ENCODE measurements at places on chromosomes 5 and 9. TPM values are rescaled to one million over a fixed set of nuclear protein-coding genes. Genes with fewer than 3 reads are reported as not detected.

DNA sequence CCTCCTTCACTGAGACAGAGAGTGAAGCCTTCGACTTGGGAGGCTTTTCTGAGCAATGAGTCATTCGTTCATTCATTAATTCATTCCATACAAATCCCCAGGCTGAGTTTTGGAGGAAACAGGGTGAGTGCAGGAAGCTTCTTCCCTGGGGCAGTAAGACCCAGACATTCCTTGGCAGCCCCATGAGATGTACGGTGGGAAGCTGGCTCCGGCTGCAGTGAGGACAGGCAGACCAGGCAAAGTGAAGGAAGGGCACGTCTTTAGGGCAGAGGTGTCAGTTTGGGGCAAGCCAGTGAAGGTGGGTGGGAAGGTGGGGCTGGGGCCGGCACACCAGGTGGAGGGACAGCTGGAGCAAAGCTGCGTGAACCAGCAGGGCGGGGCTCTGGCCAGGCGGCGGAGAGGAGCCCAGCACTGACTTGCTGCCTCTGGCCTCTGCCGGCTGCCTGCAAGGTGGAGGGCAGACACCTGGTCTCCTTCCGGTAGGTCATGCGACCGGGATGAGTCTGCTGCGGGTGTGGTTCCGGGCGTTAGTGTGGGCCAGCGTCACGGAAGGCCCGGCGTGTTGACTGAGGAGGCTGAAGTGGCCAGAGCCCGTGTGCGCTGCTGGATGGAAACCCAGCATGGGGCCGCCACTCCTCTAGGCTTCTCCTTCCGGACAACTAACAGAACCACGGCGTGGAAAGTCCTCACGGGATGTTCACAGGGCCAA is 16.6 kb downstream of the OLFM1 start:
- H3K27me3 ChIP-seq: no peaks in the 10 kb centered on the region
- H3K27ac ChIP-seq: no peak overlapping the region
- no peaks in the 10 kb centered on the region for H3K4me1 ChIP-seq
- H3K36me3 ChIP-seq: no peaks in the 10 kb centered on the region
- DNase-seq: no peak

CCDC183 gene
- total RNA-seq: not detected

GRCh38 chr5:39578887-39579497 is 154.2 kb upstream of the DAB2 start:
- H3K4me1 ChIP-seq: no peaks in the 10 kb centered on the region
- no peak overlapping the region for H3K27ac ChIP-seq
- H3K4me3 ChIP-seq: no peak overlapping the region
- H3K27me3 ChIP-seq: no peaks in the 10 kb centered on the region
- no peak for DNase-seq

DNA sequence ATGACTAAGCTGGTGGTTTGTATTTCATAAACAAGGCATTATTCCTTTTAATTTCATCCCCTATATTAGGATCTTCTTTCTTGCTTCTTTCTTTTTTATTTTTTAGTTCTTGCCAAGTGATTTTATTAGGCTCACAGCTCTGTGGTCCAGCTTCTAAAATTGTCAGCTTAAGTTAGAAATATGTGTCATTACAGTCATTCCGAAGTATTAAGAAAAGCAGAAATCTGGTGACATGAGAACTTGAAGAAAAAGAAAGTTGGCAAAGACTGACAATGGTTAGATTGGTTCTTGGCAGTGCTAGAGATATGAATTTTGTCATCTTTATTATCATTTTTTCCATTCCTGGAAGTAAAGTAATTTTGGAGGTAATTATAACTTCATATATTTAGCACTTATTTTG is 166.5 kb upstream of the PRR16 start:
- H3K27ac ChIP-seq: no peak overlapping the region
- no peaks in the 10 kb centered on the region for H3K36me3 ChIP-seq
- DNase-seq: no peak
- no peaks in the 10 kb centered on the region for H3K27me3 ChIP-seq

DNA sequence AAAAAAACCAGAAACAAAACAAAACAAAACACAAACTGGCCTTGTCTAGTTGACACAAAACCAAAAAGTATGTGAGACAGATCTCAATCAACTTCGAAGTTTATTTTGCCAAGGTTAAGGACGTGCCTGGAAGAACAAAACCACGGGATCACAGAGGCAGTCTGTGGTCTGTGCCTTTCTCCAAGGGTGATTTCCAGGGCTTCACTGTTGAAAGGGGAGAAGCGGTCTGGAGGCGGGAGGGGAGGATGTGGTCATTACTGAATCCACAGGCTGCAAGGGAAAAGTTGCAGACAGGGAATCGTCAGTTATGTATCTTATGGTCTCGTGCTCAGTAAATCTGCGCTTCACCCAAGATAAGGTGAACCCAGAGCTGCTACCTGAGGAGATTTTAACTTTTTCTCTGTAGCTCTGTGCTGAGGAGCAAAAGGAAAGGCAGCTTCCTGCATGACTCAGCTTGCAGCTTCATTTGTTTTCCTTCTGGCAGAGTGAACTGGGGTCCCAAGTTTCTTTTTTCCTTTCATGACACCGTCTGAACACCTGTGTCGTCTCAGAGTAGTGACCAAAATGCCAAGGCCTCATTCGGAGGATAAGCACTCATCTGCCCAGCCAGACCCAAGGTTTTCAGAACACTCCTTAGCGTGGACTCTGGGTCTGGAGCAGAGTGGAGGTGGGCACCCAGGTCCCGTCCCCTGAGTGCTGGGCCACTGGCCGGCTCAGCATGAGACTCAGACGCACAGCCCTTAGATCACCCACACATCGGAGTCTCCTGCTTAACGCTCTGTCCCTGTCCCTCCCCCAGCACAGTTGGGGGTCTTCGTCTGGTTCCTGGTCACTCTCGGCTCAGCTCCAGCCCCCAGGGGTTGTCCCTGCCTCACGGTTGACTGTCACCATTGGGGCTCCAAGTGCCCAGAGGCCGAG is 25.9 kb downstream of the ROPN1L start:
- no peak for DNase-seq
- H3K27ac ChIP-seq: no peak overlapping the region
- peaks cover 5% of the 10 kb centered on the region for H3K4me1 ChIP-seq
- no peak overlapping the region for H3K4me3 ChIP-seq

DNA sequence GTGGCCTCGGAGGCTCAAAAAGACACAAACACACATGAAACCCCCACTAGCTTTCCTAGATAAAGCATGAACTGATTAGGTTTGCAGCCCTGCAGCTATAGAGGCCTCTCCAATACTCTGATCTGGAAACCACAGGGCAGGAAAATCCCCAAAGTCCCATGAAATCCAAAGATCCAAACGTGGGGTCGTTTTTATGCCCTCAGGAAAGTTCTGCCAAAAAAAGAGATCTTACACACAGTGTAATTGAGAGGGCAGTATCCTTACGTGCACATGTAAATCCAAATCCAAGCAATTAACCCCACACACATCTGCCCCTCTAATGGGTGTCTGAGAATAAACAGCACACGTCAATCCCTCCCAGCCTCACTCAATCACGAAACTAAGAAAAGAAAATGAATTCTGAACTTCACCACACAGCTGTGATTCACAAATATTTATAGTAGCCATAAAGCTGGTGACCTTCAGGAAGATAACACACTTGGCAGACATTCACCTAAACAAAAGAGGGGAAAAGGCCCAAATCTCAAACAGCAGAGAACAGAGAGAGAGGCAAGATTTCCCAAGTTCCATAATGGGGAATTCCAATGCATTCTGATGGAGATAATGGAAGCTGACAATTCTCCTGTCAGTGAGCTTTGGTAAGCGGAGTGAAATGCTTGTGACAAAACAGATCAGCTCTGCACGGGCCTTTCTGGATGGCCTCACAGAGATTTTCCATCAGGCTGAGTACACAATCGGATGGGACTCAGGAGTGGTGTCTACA is 114.2 kb downstream of the SEMA5A start:
- H3K36me3 ChIP-seq: no peaks in the 10 kb centered on the region
- H3K27me3 ChIP-seq: no peaks in the 10 kb centered on the region
- H3K4me1 ChIP-seq: no peaks in the 10 kb centered on the region
- no peak overlapping the region for H3K4me3 ChIP-seq
- DNase-seq: no peak

PRUNE2 gene
- 43.1 TPM for total RNA-seq

GRCh38 chr9:75156858-75157257 is 68.5 kb downstream of the OSTF1 start:
- H3K27me3 ChIP-seq: no peaks in the 10 kb centered on the region
- no peak for DNase-seq
- no peak overlapping the region for H3K4me3 ChIP-seq
- no peaks in the 10 kb centered on the region for H3K4me1 ChIP-seq

DNA sequence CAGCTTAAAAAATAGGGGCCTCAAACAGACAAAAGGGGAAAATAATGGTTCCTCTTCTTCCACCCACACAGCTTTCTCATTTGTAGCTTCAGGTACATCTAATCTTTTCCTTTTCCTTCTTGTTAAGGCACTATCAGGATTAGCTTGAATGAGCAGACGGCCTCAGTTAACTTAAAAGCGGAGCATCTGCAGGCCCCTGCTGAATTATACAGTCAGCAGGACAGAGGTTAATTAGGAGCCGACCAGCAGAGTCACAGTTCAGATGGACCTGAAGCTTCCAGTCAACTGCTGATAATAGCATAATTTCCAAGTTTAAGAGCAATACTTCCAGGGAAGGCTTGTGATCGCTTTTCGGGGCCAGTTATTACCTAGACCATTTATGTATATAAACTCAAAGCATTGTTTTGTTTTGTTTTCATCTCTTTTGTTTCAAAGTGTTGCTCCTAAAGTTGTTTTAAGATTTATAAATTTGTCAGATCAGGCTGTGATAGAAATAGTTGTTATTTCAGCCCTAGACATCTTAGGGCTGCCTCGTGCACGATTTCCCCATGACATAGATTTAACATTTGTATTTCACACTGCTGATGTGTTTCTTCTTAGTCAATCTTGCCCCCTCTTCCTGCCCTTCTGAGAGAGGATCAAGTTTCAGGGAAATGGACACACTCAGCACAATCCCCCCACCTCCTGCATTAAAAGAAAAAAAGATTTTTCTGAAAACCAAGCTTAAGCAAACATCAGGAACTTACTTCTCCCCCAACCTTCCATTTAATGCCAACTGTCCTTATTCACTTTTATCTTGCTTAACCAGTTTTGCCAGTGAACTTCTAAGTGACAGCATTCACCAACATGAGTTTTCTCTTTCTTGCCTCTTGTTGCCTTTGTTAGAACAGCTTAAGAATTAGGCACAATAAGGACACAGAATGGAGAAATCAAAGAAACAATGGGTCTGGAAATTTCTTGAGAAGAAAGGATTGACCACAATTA is 449.8 kb downstream of the ARHGEF28 start:
- no peak for DNase-seq
- H3K36me3 ChIP-seq: no peaks in the 10 kb centered on the region
- H3K27ac ChIP-seq: no peak overlapping the region
- no peaks in the 10 kb centered on the region for H3K27me3 ChIP-seq

DNA sequence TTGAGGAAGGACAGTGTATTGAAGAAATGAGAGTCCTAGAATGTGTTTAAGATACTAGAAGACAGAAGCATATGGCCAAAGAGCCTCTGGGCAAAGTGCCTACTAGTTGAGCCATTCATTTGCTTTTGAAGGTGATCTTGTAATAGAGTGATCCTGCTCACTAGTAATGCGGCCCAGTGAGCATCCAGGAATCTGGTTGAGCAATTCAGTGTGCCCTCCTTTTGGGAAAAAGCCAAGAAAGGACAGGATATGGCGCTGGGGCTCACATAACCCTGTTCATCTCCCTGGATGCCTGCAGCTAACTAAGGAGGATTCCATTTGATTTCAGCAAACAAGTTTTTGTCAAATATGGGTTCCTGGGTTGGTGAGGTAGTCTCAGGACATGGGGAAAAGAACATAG is 16.3 kb downstream of the ADAM19 start:
- no peaks in the 10 kb centered on the region for H3K36me3 ChIP-seq
- no peaks in the 10 kb centered on the region for H3K27me3 ChIP-seq
- peak overlapping the region; percentile 28 for H3K27ac ChIP-seq

All from esophagus squamous epithelium (tissue), 5 donors.